ENCODE measurements at places on chromosomes 3 and 15. TPM values are rescaled to one million over a fixed set of nuclear protein-coding genes. Genes with fewer than 3 reads are reported as not detected.

GRCh38 chr3:66593978-66594377, 93.2 kb upstream of the LRIG1 start:
- no peak for DNase-seq

- DNase-seq = no peak
These were observed 20.9 kb downstream of the PSTPIP1 start for GRCh38 chr15:77015646-77016320.

DNA sequence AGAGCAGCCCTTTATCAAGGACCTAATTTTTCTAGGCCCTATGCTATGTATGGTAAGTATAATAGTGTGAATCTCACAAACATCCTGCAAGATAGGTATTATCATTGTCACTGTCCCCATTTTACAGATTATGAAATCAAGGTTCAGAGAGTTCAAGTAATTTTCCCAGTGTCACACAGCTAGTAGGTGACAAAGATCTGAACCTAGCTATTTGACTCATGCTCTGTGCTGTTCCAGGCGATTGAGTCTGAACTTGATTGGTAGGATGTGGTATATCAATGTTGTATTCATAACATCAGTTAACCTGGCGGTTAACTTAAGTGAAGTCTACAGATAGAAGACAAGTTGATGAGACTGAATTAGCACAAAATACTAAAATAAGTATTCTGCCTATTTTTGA, 229.9 kb downstream of the CHST2 start:
- DNase-seq = no peak

Gene SNRPA1
- total RNA-seq = 50.8 TPM

DNA sequence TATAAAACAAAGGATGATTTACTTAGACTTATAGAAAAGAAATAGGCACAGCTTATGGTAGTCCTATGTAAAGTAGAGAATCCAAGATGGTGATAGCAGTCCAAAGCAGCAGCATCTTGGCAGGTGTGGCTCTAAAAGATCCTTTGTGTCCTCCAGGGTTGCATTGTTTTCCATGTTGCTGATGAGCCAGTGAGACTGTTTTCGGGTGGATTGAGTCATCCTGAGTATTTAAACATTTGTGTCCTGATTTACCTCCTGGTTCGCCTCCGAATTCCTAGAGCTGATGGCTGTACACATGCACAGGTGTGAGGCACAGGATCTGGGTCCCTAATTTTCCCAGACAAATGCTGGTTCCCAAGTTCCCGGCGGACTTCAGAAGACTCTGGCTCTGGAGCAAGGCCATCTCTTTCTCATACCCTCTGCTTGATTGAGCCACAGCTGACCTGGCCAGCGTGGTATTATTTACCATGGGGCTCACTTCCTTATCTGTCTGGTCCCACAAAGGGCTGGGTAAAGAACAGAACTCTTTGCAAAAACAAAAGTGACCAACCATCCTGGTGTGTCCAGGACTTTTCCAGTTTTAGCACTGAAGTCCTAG, 51.0 kb downstream of the ARNT2 start:
- DNase-seq = no peak

DNA sequence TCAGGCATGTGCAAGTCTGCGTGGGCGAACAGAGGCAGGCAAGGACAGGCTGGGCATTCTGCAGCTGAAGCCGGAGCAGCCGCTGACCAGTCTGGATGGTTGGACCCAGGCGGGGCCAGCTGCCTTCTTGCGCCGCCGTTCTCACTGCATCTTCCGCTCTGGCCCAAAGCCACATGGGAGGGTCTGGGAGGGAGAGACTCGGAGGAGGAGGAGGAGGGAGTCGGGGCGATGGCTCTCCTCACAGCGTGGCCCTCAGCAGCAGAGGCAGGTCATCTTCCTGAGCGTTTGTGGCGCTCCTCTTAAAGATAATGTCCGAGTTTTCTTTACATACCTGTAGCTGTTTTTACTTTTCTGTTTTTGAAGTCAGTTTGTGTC, 5.9 kb downstream of the CLK3 start:
- DNase-seq = no peak

- DNase-seq = peak; percentile 27
These were observed 156.2 kb downstream of the MEGF11 start for GRCh38 chr15:66097151-66098021.

DNA sequence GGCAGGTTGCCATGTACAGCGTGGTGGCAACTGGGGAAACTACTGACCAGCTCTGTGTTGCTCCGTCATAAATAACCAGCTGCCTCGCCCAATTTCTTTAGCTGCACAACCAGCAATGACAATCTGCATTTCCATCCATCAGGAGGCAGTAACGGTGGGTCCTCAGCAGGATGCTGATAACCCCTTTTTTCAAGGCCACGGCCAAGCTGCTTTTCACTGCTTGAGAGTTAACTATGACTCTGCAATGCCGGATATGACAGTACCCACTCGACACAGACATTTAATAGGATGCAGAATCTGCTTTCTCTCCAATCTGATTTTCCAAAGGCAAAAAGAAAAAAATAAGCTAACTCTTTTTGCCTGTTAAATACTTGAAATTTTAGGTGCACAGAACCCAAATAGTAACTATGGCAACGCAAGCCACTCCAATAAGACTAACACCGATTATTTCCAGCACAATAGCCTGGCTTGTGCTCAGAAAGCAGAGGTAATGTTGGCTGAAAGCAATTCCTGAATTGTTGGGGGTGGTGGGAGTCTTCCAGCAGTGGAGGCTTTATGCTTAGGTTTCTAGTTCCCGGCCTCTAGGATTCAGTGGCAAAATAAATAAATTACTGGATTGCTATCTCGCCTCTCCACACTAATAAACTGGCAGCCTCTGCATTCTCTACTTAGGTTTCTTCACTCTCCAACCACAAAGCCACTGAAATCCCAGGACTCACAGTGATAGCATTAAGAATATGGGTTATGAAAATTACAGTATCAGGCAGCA, 31.2 kb upstream of the SRGAP3 start:
- no peak for DNase-seq

GRCh38 chr15:66852064-66852905, 150.2 kb downstream of the SMAD6 start:
- no peak for DNase-seq

- DNase-seq = no peak
These were observed 198.5 kb downstream of the RSRC1 start for GRCh38 chr3:158308236-158308928.

Gene MUC4
- total RNA-seq = not detected

DNA sequence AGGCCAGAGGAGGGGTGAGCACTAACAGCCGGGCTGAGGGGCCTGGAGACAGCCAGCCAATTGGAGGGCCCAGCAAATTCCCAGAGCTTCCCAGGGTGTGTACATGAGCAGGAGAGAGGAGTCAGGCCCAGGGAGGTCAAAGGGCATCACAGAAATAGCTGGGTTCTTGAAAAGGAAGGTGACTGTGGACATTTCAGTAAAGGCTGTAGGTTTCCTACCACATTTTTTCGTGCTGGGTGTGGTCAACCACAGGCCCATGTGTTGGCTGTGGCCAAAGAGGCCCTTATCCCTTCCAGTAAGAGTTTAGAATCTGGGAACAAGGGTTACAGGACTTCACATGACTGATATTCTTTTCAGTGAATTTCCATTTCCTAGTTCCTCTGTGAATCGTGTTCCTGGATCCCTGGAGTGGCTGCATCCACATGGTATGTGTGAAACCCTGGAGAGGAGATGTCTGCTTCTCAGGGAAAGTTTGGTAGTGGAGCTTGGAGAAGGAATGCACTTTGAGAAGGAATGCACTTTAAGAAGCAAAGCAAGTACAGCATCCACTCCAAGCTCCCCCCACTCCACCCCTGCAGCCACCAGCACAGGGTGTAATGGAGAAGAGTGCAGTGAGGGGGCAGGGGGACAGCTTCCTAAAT, 73.2 kb upstream of the HEG1 start:
- no peak for DNase-seq

- DNase-seq = no peak
These were observed 102.5 kb downstream of the RPLP1 start for GRCh38 chr15:69555080-69555479.

DNA sequence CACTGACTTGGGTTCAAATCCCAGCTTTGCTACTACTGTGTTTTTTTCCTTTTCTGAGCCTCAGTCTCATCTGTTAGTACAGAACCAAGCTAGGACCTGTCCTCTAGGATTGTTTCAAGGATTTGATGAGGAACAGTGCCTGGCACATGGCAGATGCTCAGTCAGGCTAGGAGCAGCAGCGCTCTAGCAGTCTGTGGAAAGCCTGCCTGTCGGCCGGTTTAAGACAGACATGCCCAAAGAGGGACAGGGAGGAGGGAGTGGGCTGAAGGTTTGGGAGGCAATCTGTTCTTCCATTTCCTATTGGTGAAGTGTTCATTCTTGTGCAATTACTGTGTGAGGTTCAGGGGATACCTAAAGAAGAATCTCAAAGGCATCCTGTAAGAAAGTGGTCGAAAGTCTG, 35.1 kb upstream of the RGMA start:
- no peak for DNase-seq
